ENCODE measurements at places on chromosomes 1 and 21.

DNA sequence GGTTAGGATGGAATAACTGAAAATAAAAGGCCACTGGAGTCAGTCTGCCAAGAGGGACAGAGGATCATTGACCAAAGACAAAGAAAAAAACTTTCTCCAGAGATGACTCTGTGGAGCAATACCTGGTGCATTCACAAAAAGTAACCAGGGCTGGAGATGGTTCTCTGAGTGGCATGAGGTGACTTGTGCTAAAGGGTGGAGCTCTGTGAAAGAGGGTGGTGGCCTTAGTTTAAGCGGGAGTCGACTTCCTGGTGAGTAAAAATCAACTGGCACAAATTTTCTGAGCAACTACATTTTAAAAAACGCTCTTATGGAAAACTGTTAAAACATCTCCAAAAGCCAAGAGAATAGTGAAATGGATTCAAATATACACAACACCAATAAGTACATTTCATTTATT is 10.0 kb downstream of the NHLH2 start:
- no peak for DNase-seq

DNA sequence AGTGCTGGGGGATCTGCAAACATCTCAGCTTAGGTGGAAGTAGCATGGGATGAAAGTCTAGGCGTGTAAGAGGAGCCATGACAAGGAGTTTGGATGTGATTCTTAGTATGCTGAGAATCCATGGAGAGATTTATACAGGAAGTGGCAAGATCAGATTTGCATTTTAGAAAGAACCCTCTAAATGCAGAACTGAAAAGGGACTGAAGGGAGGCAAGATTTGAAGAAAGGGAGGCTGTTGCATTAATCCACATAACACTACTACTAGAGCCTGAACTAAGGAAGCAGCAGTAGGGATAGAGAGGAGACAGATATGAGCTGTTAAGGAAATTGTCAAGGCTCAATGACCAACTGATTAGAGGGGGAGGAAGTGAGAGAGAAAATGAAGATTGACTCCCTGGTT is 9.8 kb downstream of the C1orf74 start:
- no peak for DNase-seq

DNA sequence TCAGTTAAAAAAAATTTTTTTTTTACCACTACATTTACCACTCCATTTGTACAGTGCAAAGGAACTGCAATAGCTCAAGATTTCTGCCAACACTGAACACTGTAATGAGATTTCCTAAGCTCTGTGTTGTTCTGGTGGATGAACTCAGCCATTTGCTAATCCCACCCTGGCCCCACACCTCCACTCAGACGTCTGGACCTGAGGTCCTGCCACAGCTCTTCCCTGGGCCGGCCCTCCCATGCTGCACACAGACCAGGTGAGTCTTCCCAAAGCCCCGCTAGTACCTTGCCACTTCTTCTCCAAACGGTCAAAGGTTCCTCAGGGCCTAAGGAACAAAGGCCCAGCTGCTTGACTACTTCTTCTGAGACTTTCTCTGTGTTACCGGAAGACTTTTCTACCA is 56.4 kb downstream of the SLC45A1 start:
- DNase-seq, result no peak

DNA sequence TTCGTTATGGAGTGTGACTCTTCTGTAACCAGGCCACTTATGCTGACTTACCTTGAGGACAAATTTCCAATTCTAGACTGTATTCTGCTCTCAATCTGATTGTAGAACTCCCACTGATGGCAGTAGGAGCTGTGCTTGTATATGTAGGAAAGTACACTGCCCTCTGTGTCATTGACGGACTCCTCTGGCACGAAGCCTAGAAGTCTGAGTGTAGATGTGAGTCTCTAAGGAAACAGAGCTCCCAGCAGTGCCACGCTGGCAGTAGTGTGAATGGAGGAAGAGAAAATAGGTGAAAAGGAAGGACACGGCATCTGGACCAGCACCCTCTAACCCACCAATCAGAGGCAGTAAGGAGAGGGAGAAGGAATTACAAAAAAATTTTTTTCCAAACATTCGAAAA is 130.4 kb upstream of the ADGRL2 start:
- no peak for DNase-seq

DNA sequence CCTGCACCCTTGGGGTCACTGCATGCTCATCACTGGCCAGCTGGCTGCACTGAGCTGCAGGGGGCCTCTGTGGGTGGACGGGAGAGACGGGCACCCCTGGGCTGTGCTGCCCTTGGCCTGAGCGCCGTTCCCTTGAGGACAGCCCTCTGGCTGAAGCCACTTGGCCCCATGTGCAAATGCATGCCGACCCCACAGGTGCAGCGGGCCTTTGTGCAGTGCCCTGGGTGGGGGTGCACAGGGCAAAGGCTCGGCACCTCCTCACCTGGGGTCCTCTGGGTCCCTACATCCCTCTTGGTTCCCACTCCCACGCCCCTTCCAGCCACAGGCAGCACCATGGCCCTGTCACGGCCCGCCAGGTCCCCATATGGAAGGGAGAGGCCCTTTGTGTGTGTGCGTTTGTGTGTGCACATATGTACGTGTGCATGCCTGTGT is 41.3 kb downstream of the COQ8A start:
- DNase-seq, result no peak
